SK-N-SH treated with all-trans-retinoic acid at 6 μM for 48 hours (cell line): ENCODE measurements at places on chromosomes 16 and 17.

- ATAC-seq = no peak
These were observed 16.8 kb downstream of the PIRT start for GRCh38 chr17:10821054-10821453.

- no peak for ATAC-seq
These were observed 6.8 kb upstream of the ZNF594 start for GRCh38 chr17:5198472-5198871.

DNA sequence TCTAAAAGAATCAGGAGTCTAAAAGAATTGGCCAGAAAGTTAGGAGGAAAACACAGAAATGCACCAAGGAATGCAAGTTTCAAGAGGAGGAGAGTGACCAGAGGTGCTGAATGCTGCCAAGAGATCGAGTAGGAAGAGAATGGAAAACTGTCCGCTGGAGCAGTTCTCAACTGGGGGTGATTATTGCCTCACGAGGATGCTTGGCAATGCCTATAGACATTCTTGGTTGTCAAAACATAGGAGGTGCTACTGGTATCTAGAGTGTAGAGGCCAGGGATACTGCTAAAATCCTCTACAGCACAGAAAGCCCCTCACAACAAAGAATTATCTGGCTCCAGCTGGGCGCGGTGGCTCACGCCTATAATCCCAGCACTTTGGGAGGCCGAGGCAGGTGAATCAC lies 82.1 kb upstream of the NOL11 start:
- no peak for ATAC-seq

- peak; percentile 95 for ATAC-seq
These were observed 340 bp upstream of the MYO1D start for GRCh38 chr17:32877164-32877764.

- ATAC-seq = no peak
These were observed 1.9 kb downstream of the ADAM11 start for GRCh38 chr17:44760474-44761308.

DNA sequence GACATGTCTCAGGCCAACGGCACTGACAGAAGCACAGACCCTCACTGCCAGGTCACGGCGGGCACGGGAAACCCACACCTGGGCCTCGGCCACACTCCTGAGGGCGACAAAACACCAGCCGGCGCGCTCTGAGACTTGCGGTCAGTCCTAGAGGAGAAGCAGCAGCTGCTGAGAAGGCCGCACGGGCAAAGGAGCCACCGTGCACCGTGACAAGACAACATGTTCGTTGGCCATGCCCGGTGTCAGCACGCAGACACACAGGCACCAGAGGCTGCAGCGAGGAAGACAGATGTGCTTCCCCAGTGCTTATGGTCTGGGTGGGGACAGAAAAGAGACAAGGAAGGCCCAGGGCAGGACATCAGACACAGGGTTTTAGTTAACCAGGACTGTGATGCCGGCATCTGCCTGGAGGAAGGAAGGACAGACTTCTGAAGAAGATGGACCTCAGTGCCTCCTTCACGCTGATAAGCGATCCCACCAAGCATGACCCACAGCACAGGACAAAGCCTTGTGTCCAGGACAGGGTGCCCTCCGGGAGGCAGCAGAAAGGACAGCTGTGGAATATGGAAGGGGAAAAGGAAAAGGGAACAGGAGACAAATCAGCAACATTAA lies 84.0 kb downstream of the ANKRD11 start:
- ATAC-seq = no peak

DNA sequence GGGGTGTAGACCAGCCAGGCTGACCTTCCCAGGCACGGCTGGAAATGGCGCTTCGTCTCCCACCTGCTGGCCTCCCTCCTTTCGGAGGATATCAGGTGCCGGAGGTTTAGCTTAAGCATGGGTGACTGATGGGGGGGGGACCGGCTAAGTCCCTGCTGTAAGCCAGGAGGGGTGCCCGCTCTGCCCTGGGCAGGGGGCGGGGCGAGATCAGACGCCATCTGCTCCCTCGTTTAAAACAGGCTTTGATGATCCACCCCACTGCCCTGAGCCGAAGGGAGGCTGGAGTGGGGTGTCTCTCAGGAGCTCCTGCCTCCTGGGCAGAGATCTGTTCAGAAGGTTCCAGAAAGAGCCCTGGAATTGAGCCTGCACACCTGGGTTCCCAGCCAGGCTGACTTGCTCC lies 26.0 kb downstream of the C16orf74 start:
- no peak for ATAC-seq

GRCh38 chr17:78337244-78338109 lies 22.4 kb downstream of the SOCS3 start:
- ATAC-seq = no peak
